GM12878 (cell line): ENCODE measurements at places on chromosomes 16 and 17. TPM values are rescaled to one million over a fixed set of nuclear protein-coding genes. Genes with fewer than 3 reads are reported as not detected.

- no peaks in the 10 kb centered on the region for H3K4me1 ChIP-seq
- no peak overlapping the region for H3K27ac ChIP-seq
- no peaks in the 10 kb centered on the region for H3K36me3 ChIP-seq
Measured at GRCh38 chr17:20223808-20224328, 214.7 kb downstream of the SPECC1 start.

The CAVIN1 gene
- total RNA-seq = 0.93 and 1.1 TPM in 2 replicates

DNA sequence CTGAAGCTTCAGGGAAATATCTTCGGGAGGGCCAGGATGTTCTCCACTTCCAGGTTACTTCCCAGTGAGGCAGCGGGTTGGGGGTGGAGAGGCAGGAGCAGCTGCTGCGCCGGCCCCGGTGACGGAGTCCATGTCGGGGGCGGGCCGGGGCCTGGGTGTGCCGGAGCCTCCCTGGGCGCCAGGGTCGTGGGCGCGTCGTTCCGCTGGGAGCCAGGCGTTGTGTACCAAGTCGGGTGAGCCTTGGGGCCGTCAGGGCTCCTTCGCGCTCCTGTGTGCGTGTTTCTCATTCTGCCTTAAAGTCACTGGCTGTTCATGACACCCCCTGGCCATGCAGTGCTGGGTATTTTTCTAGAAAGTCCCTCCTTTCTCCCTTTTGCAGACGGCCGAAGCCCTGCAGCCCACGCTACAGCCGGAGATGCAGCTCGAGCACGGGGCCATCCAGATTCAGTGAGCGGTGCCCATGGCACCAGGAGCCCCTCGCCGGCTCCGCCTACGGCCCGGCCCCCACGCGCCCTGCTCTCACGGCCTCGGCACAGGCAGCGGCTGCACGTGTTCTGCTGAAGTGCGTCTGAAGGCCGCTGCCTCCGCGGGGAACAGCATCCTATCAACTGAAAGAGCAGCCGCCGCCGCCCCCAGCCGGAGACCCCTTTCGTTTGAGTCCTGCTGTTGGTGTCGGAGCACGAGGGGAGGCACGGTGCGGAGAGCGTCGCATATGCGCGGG, 125.1 kb downstream of the BANP start:
- H3K4me1 ChIP-seq = no peaks in the 10 kb centered on the region
- no peak overlapping the region for H3K4me3 ChIP-seq
- H3K36me3 ChIP-seq = peaks cover 6% of the 10 kb centered on the region; the same call in 1 of the 2 replicates
- H3K27me3 ChIP-seq = no peaks in the 10 kb centered on the region

GRCh38 chr17:74211912-74212208, 1.5 kb upstream of the TTYH2 start:
- no peak for DNase-seq
- peaks cover 28% of the 10 kb centered on the region for H3K4me1 ChIP-seq
- H3K4me3 ChIP-seq = peak overlapping the region; percentile 77; the same call in 1 of the 2 replicates
- no peaks in the 10 kb centered on the region for H3K27me3 ChIP-seq
- H3K27ac ChIP-seq = peak overlapping the region; percentile 47; the same call in 1 of the 2 replicates

The ABCC11 gene
- total RNA-seq = not detected in 2 replicates

DNA sequence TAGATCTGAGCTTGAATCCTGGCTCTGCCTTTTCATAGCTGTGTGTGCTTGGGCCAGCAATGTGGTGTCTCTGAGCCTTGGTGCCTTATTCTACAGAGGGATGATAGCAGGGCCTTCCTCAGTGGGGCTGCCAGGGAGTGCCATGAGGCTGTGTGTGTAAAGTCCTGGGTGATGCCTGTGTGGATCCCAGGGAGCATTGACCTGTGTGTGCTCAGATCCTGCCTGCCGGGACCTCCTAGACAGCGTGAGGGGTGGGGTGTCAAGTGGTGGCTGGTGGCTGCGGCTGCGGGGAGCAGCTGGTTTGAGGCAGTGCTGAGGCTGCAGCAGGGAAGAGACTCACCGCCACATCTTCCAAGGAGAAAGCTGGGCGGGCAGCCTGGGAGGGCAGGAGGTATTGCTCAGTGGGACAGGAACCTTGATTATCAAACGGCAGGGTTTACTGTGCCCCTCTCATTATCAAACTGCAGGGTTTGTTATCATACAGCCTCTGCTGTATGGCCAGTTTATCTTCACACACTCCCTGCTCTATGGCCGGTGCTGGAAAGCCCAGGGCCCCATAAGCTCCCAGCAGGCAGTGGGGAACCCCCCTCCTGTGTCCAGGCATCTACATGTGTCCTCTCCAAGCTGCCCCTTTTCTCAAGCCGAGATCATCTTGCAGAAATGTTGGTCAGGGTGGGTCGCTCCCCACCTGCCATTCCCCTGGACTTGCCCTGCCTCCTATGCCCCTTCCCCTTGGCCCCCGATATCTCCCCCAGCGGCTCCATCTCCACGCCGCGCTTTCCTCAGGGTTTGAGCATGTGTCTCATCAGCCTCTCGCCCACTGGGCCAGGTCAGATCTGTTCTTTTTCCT, 3.1 kb upstream of the ADCY7 start:
- peaks cover 34% of the 10 kb centered on the region for H3K4me1 ChIP-seq
- H3K36me3 ChIP-seq = no peaks in the 10 kb centered on the region
- DNase-seq = no peak

The ABCC12 gene
- not detected in 2 replicates for total RNA-seq

The TRPV3 gene
- total RNA-seq = 3.6 and 5.2 TPM in 2 replicates

DNA sequence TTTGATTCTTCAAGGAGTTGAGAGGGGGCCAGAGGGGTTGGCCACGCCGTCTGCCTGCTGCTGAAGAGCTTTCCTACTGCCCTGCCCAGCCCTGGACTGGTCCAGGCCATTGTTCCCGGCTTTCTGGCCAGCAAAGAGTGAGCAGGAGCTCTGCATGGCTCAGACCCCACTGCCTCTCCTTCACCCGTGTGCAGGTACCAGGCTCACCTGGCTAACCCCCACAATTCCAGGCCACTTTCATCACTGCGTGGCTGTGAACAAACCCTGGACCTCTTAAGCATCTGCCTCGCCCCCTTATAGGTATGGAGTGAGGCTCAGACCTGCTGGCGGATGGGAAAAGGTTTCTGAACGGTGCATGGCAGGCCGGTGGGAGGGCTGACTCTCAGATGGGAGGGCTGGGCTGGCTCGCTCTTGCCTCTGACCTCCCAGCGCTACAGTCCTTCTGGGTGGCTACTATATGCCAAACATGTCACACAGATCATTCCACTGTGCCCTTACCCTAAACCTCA, 8.9 kb downstream of the ZNF319 start:
- DNase-seq = no peak
- H3K4me3 ChIP-seq = no peak overlapping the region
- H3K4me1 ChIP-seq = no peaks in the 10 kb centered on the region
- H3K36me3 ChIP-seq = no peaks in the 10 kb centered on the region
- H3K27ac ChIP-seq = no peak overlapping the region

DNA sequence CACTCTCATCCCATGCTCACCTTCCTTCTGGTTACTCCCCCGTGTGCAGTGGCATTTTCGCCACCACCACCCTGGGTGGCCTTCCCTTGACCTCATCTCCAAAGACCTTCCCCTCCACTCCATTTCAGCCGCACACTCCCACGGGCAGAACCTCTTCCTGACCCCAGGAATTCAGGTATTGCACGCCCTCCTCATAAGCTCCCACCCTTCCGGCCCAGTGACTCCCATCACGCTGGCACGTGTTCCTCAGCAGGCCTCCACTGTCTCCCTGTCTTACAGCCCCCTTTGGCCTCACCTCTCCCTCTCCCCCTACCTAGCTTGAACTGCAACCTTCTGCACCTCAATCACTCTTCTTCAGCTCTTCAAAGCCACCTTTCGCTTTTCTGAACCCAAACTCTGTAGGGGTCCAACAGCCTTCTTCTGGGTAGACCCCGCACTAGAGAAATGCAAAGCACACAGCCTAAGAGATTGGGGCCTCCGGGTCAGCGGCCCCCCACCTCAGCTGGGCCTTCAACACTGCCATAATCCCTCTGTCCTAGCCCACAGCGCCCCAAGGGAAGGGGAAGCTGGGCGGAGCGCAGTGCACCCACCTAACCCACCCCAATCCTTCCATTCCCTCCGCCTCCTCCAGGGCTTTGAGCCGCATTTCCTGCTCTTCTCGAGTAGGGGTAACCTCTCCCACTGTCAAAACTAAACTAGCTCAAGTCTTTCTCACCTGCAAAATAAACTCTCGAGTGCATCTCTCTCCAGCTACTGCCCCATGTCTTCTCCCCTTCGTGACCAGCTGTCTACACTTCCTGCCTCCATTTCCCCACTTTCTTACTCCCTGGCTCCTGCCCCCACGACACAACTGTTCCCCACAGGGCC, 1.7 kb upstream of the TMEM97 start:
- peak overlapping the region; percentile 68; the same call in 1 of the 2 replicates for H3K4me3 ChIP-seq
- no peaks in the 10 kb centered on the region; the same call in 1 of the 2 replicates for H3K36me3 ChIP-seq
- H3K27me3 ChIP-seq = no peaks in the 10 kb centered on the region
- no peak for DNase-seq
- no peak overlapping the region for H3K27ac ChIP-seq

DNA sequence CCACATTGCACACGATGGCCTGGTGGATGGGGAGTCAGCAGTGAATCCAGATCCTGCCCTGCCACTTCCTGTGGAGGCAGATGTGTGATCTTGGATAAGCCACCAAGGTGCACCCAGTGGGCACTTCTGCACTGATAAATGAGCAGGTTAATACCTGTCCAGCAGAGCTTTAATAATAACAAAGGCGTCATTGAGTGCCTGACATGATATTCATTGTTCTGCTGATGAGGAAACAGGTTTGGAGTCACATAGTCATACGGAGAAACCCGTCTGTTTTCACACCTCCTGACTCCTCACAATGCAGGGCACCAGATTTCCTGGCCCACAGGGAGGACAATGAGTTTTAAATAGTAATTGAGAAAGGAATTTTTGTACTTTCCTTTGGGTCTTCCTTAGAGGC, 324.6 kb upstream of the CDH5 start:
- no peaks in the 10 kb centered on the region for H3K4me1 ChIP-seq
- H3K36me3 ChIP-seq = no peaks in the 10 kb centered on the region
- H3K27ac ChIP-seq = no peak overlapping the region
- H3K27me3 ChIP-seq = no peaks in the 10 kb centered on the region
- DNase-seq = no peak

GRCh38 chr16:24729951-24730815, 732 bp downstream of the TNRC6A start:
- DNase-seq = no peak
- H3K4me1 ChIP-seq = peaks cover 28% of the 10 kb centered on the region
- peak overlapping the region; percentile 76 for H3K27ac ChIP-seq
- peak overlapping the region; percentile 97 for H3K4me3 ChIP-seq
- no peaks in the 10 kb centered on the region for H3K36me3 ChIP-seq

The CSH1 gene
- total RNA-seq = not detected in 2 replicates

DNA sequence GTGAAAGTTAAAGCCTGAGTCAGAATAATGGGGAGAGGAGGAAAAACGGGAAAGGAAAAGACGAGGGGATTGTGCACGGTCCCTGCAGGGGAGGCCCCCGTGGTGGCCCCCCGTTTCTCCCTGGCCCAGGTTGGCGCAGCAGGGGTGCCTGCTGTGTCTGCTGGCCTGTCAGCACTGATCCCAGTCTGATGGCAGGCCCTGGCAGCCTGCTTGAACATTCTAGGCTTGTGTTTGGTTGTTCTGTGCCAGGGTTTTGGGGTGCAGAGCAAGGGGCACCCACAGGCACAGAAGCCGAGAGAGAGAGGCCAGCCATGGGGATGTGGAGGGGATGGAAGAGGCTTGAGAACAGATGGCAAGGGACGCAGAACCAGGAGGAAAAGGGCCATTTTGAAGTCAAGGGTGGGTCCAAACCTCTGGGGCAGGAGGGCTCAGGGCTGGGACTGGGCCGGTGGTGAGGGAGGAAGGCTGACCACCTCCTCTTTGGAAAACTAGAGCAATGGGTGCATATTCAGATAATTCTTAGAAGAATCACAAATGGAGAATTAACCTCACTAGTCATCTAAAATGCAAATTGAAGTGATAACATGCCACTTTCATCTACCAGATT, 35.9 kb downstream of the TBX4 start:
- no peaks in the 10 kb centered on the region for H3K4me1 ChIP-seq
- peaks cover 3% of the 10 kb centered on the region; the same call in 1 of the 2 replicates for H3K27me3 ChIP-seq
- H3K4me3 ChIP-seq = no peak overlapping the region
- no peaks in the 10 kb centered on the region for H3K36me3 ChIP-seq
- H3K27ac ChIP-seq = no peak overlapping the region

The TEDC2 gene
- total RNA-seq = 24.9 and 30.8 TPM in 2 replicates

- H3K27me3 ChIP-seq = no peaks in the 10 kb centered on the region
- no peak overlapping the region for H3K4me3 ChIP-seq
- H3K27ac ChIP-seq = no peak overlapping the region
Measured at GRCh38 chr17:28508211-28508724, 2.1 kb downstream of the FOXN1 start.

The PRDM7 gene
- total RNA-seq = not detected in 2 replicates

- H3K4me1 ChIP-seq = no peaks in the 10 kb centered on the region
- no peak overlapping the region for H3K4me3 ChIP-seq
- no peaks in the 10 kb centered on the region for H3K36me3 ChIP-seq
- no peak for DNase-seq
Measured at GRCh38 chr17:54793271-54793670, 107.4 kb upstream of the TOM1L1 start.

GRCh38 chr17:34349751-34350150, 6.5 kb upstream of the CCL13 start:
- H3K4me1 ChIP-seq = no peaks in the 10 kb centered on the region
- H3K27ac ChIP-seq = no peak overlapping the region

The KRTAP4-1 gene
- not detected in 2 replicates for total RNA-seq

DNA sequence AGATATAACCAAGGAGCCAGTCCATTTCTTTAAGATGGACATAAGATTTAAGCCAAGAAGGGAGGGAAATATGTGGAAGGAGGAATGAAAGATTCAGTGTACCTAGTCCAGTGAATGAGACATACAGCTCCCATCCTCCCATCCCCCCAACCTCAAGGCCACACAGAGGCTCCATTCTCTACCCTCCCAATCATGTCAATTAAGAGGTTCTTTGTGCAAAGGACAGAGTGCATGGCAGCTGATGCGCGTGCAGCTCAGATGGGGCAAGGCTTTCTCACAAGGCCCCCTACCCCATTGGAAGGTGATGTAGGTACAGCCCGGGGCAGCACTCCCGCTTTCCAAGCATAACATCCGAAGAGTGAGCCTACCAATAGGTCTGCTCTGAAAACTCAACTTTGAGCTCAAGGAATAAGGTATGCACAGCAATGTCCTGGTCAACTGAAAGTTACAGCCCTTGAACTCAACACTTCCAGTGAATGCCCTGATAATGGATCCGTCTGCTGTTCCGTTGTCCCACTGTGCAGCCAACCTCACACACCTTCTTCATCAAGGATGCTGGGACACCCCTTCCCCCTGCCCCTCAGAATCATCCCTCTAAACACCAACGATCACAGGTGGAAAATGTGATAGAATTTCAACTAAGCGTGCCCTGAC, 458.1 kb downstream of the SOX9 start:
- no peak overlapping the region for H3K27ac ChIP-seq
- H3K27me3 ChIP-seq = no peaks in the 10 kb centered on the region
- H3K4me1 ChIP-seq = no peaks in the 10 kb centered on the region
- no peak overlapping the region for H3K4me3 ChIP-seq

DNA sequence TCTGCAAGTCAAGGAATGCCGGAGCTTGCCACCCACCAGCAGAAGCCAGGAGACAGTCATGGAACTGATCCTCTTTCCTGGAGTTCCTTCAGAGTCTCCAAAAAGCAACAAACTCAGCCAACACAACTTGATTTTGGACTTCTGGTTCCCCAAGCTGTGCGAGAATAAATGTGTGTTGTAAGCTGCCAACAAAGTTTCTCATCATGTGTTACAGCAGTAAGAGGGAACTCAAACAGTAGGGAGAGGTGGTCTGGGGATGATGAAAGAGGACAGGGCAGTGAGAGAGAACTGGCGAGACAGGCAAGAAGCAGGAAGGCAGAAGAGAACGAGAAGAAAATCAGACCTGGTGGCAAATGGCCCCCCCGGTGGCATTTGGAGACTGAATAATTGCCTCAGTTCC, 204.9 kb downstream of the MAF start:
- H3K36me3 ChIP-seq = no peaks in the 10 kb centered on the region
- no peak for DNase-seq
- H3K27me3 ChIP-seq = no peaks in the 10 kb centered on the region; the same call in 1 of the 2 replicates
- H3K4me3 ChIP-seq = no peak overlapping the region
- H3K27ac ChIP-seq = no peak overlapping the region
